Activated T-helper 1 cell treated with Interleukin-2 at 50 U/mL for 16 hours (primary cell): ENCODE measurements at places on chromosomes 5 and 9.
A peak's percentile ranks its signal among the peaks of the same experiment; 100 is the strongest.

DNA sequence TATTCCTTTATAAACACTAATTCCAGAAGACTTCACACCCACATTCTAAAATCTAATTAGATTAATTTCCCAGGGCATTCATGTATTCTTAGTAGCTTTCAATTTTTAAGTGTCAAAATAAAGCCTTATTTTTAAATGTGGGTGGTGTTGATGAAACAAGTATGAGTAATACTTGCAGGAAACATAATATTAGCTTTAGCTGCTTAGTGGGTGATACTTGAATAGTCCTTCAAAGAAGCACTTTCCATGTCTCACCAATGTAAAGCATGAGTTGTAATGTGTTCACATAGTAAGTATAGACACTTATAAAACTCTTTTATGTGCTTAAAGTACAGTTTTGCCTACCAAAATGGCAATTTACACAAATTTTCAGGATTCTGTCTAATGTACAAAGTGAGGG lies 6.9 kb downstream of the FNBP1 start:
- no peak for DNase-seq

DNA sequence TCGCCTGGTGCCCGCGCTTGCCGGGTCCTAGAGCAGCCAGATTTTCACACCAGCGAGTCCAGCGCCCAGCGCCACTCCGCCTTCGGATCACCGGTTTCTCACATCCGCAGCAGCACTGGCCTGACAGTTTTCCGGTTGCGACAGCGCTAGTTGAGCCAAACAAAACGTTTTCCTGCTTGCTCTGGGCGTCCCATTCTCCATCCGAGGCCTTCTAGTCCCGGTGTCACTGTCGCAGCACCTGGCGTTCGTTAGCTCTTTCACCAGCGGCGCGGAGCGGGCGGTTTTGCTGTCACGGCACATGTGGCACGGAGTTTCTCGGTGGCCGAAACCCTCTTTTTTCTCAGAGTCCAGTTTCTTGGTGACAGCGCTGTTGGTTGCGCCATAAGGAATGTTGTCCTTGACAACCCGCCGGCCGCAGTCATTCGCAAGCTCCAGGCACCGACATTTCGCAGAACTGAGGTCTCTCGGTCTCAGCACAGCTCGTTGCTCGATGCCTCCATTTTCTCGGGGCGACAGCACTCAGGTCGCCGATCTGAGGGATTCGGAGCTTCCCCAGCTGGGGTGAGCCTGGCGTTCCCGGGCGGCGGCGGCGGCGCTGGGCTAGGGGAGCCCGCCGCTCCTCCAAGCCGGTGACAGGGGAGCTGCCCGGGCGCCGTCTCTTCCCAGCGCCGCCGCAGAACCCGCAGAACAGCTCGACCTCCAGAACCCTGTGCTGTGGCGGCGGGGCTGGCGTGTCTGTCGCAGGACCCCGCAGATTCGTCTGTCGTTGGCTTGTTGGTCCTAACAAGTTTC lies 47.8 kb downstream of the ANXA2R start:
- DNase-seq, result peak; percentile 70

DNA sequence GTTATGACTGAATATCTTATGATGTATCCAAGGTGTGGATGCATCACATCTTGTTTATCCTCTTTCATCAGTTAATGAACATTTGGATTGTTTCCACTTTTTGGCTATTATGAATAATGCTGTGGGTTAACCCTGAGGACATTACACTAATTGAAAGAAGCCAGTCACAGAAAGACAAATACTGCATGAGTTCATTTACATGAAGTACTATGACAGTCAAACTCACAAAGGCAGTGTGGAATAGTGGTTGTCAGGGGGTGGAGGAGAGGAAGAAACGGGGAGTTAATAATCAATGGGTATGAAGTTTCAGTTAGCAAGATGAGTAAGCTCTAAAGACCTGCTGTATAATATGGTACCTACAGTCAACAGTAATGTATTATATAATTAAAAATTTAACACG lies 409.4 kb upstream of the CTNND2 start:
- DNase-seq, result no peak

- no peak for DNase-seq
These were observed 125.1 kb downstream of the BARX1 start for GRCh38 chr9:93830012-93830596.

DNA sequence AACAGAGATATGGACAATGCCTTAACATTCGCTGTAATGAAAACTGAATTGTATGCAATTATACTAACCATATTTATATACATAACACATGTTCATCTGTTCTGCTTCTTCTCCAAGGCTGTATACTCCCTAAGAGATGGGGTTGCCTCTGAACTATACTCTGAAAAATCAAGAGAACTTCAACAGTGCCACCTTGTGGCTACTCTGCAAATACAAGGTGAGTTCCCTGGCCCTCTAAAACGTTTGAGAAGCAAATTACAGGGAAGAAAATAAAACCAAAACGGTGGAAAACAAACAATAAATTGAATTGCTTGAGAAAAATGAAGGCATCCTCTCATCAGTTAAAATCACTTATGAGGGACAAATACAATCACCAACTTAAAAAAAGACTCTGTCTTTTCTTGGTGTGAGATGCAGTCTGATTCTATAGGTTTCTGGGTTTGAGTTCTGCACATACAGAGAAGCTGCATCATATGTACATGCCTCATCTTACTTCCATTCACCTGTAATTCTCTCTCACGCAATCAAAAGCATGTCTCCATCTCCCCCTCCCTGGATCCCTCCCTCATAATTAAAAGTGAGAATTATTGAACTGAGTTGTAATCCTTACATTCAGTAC lies 98.6 kb downstream of the FBXW11 start:
- DNase-seq, result no peak

- DNase-seq, result no peak
These were observed 7.3 kb downstream of the FCN2 start for GRCh38 chr9:134887686-134888602.

- DNase-seq, result no peak
These were observed 136.4 kb downstream of the SLF1 start for GRCh38 chr5:94754824-94755223.

DNA sequence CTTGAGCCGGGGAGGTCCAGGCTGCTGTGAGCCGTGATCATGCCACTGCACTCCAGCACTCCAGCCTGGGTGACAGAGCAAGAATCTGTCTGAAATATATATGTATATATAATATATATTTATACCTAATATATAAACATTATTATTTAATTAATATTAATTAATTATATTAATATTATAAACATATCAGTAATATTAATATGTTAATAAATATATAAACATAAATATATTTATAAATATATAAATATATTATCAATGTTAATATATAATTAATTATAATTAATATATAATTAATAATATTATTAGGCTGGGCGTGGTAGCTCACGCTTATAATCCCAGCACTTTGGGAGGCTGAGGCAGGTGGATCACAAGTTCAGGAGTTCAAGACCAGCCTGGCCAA lies 41.1 kb downstream of the F2R start:
- no peak for DNase-seq

DNA sequence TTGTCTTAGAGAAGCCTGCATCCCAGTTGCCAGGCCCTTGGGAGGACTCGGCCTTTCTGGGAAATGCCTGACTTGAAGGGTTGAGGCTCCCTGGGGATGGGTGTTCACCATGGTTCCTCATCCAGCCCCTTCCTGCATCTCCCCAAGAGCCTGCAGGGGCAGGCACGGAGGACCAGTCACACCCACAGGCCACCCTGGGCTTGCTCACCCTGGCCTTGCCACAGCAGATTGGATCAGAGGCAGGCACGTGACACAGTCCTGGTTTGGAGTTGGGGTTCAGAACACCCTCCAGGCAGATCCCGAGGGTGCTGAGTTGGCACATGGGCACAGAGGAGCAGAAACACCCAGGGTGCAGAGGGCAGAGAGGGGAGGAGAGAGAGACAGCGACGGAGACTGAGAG lies 286.1 kb downstream of the PBX3 start:
- no peak for DNase-seq

- no peak for DNase-seq
These were observed 336.5 kb downstream of the DIRAS2 start for GRCh38 chr9:90306158-90306557.

DNA sequence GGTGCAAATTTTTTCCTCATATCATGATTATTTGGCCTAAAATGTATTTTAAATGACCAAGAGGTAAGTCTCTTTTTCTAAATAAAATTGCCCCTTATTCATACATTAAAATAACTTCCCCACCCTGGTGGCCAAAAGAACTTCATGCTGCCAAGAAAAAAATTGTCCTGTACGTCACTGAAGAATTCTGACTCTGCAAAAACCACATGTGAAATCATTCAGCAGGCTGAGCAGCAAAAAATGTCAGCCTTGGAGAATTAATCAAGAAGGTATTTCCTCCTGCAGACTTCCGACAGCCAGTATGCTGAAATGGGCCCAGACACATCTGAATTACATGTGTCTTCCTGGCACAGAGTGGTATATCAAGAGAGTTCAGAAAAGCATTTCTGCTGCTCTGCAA lies 94.6 kb upstream of the HMHB1 start:
- DNase-seq, result no peak

GRCh38 chr5:138647261-138647788 lies 72.1 kb upstream of the HSPA9 start:
- DNase-seq, result no peak

DNA sequence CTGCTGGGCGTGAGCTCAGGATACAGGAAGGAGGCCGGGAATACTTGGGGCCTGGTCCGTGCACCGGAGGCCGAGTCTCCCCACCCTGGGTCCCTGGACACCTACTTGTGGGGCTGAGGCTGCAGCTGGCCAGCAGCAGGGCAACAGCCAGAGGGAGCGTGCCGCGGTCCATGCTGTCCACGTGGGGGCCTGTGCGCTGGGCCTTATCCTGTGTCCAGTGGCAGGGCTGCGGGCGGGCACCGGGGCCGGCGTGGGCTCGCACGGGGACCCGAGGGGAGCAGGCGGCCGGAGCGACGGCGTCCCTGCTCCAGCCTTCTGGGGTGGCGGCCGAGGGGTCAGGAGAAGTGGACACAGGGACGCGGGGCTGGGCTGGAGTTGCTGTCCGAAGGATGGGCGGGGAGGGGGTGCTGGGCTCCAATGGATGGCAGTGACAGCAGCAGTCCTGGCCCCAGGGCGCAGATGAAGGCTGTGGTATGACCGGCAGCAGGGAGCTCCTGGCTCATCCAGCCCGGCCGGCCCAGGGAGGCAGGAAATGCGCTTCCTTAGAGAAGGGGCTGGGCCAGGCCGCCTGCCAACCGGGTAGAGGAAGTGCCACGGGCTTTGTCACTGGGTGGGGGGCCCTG lies at the start of gene ENG:
Gene ENG, minus strand, starts transcription at position 475 of the 623 bp plus-strand sequence. Its CDS starts 303 bp downstream, at position 172.
- DNase-seq, result no peak
